ENCODE measurements at places on chromosomes 6 and 20.

DNA sequence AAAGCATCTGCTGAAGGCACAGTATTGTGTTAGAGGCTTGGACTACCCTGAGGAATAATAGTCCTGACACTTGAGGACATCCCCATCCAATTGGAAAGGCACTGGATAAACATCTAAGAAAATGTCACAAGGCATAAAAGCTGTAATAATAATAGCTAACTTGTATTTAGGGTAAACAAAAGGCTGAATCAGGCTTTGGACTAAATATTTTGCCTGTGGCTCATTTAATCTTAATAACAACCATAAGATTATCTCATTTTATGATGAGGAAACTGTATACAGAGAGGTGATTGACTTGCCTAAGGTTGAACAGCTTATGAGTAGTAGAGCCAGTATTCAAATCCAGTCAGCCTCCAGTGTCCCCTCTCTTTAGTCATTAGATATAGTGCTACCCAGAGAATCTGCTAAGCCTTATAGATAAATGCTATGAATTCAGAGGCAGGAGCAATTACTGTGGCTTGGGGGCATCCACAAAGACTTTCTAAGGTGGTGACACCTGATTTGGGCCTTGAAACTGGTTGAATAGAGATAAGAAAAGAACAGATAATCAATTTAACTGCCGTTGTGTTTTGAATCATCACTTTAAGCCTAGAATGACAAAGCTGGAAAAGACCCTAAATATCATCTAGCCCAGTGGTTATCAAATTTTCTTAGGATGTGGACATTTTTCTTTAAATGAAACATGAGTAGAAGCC lies 7.5 kb upstream of the ZSWIM1 start:
- no peak for DNase-seq

- no peak for DNase-seq
Measured at GRCh38 chr20:327186-328026, 2.1 kb downstream of the SOX12 start.

- no peak for DNase-seq
Measured at GRCh38 chr6:363291-363690, 28.3 kb upstream of the IRF4 start.

- no peak for DNase-seq
Measured at GRCh38 chr6:163243083-163243482, 171.4 kb upstream of the QKI start.

- DNase-seq = no peak
Measured at GRCh38 chr6:150038202-150039062, 13.1 kb upstream of the RAET1L start.

- DNase-seq = no peak
Measured at GRCh38 chr20:8837396-8837795, 231.5 kb upstream of the PLCB4 start.

- no peak for DNase-seq
Measured at GRCh38 chr6:118933855-118934460, 1.0 kb downstream of the MCM9 start.

GRCh38 chr6:35166116-35166515 lies 25.0 kb upstream of the TCP11 start:
- no peak for DNase-seq

DNA sequence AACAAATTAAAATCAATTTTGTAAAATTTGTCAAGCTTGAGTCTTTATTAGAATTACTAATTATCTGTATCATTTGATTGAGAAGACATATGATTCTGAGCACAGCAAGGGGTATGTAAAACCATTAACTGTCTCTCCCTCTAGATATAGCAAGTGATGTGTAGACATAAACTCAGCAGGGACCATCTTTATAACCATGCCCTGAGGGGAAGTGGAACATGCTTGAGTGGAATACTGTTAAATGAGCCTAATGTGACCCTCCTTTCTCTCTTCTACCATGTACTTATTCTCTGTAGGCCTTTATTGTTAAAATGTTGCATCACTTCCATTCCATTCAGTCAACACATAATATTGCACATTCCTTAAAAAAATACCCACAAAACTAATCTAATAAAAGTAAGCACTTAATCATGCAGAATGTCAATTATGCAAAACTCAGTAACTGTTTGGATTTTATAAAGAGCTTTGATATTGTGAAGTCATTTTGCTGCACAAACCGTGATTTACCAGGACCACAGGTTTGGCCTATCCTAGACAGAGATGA lies 896.6 kb upstream of the MANEA start:
- no peak for DNase-seq

GRCh38 chr20:48951646-48952045 lies 30.1 kb downstream of the ARFGEF2 start:
- DNase-seq = no peak

All from stimulated activated CD4-positive, alpha-beta T cell treated with anti-CD3 and anti-CD28 coated beads, Interleukin-12 subunit alpha, Interleukin-12 subunit beta, amount 100 ng/mL, for 24 hours (primary cell).